ENCODE measurements at places on chromosomes 3 and 15.

GRCh38 chr3:60920519-60920918 is 330.7 kb downstream of the FHIT start:
- no peaks in the 10 kb centered on the region for H3K4me1 ChIP-seq
- no peak for DNase-seq
- no peaks in the 10 kb centered on the region for H3K27me3 ChIP-seq
- H3K36me3 ChIP-seq: no peaks in the 10 kb centered on the region
- no peak overlapping the region for H3K27ac ChIP-seq

GRCh38 chr3:141360888-141361598 is 7.3 kb upstream of the ZBTB38 start:
- peaks cover 20% of the 10 kb centered on the region for H3K27me3 ChIP-seq
- DNase-seq: no peak
- no peak overlapping the region for H3K27ac ChIP-seq
- H3K4me1 ChIP-seq: peaks cover 8% of the 10 kb centered on the region
- H3K36me3 ChIP-seq: no peaks in the 10 kb centered on the region

GRCh38 chr15:34628577-34629152 is 45.2 kb upstream of the GOLGA8B start:
- H3K36me3 ChIP-seq: no peaks in the 10 kb centered on the region
- H3K27me3 ChIP-seq: peaks cover 8% of the 10 kb centered on the region

- DNase-seq: no peak
- H3K4me1 ChIP-seq: peaks cover 70% of the 10 kb centered on the region
- H3K36me3 ChIP-seq: peaks cover 66% of the 10 kb centered on the region
- peak overlapping the region; percentile 79 for H3K27ac ChIP-seq
Measured at GRCh38 chr15:90592131-90592881, 62.6 kb downstream of the CRTC3 start.

DNA sequence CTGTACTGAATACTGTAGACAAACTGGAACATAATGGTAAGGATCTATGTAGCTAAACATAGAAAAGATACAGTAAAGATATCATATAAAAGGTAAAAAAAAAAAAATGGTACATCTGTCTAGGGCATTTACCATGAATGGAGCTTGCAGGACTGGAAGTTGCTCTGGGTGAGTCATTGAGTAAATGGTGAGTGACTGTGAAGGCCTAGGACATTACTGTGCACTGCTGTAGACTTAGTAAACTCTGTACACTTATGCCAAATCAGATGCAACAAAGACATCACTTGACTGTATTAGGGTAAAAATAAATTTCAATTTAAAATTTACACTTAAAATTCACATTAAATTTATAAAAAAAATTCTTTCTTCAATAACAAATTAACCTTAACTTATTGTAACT is 281.3 kb upstream of the LMCD1 start:
- H3K27ac ChIP-seq: no peak overlapping the region
- no peak overlapping the region for H3K4me3 ChIP-seq
- no peak for DNase-seq

GRCh38 chr3:34947834-34948233 is 691.5 kb upstream of the ARPP21 start:
- H3K27me3 ChIP-seq: no peaks in the 10 kb centered on the region
- no peak for DNase-seq
- no peaks in the 10 kb centered on the region for H3K4me1 ChIP-seq
- no peaks in the 10 kb centered on the region for H3K36me3 ChIP-seq
- no peak overlapping the region for H3K27ac ChIP-seq

- H3K36me3 ChIP-seq: peaks cover 71% of the 10 kb centered on the region
- no peak for DNase-seq
- no peaks in the 10 kb centered on the region for H3K27me3 ChIP-seq
Measured at GRCh38 chr3:197242784-197243432, 55.5 kb downstream of the DLG1 start.

DNA sequence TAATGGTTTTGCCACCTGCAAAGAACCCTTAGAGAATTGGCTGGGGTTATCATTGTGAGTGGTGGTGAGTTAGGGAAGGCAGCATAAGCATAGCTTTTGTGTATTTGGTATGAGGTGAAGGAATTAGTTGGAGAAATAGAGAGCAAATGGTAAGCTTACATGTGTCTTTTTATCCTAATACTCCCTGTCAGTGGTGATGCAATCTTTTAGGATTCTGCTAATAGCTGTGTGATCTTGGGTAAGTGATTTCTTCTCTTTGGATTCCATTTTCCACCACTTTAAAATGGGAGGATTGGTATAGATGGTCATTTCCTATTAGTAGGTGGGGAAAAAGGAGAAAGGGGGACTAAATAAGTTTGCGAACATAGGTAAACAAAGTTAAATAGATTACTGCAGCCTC is 30.9 kb downstream of the PIAS1 start:
- no peak for DNase-seq
- H3K36me3 ChIP-seq: peaks cover 6% of the 10 kb centered on the region
- peaks cover 4% of the 10 kb centered on the region for H3K4me1 ChIP-seq
- H3K27ac ChIP-seq: no peak overlapping the region

GRCh38 chr15:52787123-52787503 is 3.0 kb downstream of the ONECUT1 start:
- H3K27ac ChIP-seq: peak overlapping the region; percentile 28
- no peak overlapping the region for H3K4me3 ChIP-seq
- H3K27me3 ChIP-seq: peaks cover 95% of the 10 kb centered on the region
- H3K36me3 ChIP-seq: no peaks in the 10 kb centered on the region
- peaks cover 28% of the 10 kb centered on the region for H3K4me1 ChIP-seq
- DNase-seq: no peak

DNA sequence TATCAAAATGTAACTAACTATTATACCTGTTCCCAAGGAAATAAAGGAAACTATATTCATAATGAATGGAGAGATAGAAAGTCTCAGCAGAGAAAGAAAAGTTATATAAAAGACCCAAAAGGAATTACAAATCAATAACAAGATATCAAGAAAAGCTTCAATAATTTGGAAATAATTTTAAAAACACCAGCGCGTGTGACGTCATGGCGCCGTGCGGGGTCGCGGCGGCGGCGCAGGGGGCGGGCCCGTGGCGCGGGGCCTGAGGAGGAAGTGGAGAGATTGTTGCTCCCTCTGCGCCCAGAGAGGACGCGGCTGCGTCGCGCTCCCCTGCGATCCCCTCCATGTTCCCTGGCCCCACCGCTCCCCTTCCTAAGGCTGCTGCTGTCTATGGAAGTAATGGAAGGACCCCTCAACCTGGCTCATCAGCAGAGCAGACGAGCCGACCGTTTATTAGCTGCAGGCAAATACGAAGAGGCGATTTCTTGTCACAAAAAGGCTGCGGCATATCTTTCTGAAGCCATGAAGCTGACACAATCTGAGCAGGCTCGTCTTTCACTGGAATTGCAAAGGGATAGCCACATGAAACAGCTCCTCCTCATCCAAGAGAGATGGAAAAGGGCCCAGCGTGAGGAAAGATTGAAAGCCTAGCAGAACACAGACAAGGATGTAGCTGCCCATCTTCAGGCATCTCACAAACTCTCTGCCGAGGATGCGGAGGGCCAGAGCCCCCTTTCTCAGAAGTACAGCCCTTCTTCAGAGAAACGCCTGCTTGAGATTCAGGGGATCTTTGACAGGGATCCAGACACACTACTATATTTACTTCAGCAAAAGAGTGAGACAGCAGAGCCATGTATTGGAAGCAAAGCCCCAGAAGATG is 4.1 kb downstream of the XCR1 start:
- H3K36me3 ChIP-seq: no peaks in the 10 kb centered on the region
- no peak for DNase-seq
- peaks cover 49% of the 10 kb centered on the region for H3K27me3 ChIP-seq
- H3K4me3 ChIP-seq: no peak overlapping the region

DNA sequence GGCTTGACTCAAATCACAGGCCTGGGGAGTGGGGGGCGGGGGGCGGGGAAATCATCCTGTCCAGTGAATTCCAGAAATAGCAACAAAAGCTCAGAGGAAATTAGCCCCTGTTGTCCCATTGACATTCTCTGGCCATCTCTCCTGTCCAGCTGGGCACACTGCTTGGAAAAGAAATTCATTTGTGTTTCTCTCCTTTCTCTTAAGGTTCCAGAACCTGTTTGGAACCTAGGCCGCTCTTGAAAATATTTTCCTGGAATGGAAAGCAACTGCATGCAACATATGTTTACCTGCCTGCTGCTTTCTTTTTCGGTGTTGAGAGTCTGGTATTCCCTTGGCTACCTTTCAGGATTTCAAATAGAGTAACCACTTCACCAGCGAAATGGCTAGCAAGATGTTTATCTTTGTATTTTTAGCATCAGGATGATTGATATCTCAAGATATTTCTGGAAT is 169.0 kb downstream of the GHSR start:
- no peak overlapping the region for H3K27ac ChIP-seq
- no peak for DNase-seq
- no peaks in the 10 kb centered on the region for H3K4me1 ChIP-seq
- no peaks in the 10 kb centered on the region for H3K36me3 ChIP-seq
- H3K27me3 ChIP-seq: no peaks in the 10 kb centered on the region

DNA sequence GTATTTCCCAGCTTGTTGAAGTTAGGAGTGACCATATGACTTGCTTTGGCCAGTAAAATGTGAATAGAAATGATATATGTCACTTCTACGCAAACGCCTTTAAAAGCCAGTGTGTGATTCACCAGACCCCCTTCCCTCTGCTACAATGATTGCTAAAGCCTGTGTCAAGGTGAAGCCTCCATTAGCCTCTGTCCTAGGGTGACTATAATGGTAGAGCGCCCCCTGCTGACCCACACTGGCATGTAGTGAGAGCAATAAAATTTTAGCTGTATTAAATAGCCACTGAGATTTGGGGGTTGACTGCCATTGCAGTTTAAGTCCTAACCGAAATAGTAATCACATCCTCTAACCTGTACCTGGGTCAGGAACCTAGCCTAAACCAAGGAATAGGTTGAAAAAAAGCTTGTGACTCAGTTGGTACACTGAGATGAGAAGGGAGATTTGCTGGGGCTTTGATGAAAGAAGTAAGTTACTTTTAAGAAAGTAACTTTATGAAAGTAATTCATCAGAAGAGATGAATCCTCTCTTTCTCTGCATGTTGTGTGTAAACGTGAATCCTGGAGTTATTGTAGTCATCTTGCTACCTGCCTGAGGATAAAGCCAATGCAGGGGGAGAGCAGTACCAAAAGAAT is 52.6 kb downstream of the GTF2E1 start:
- H3K4me3 ChIP-seq: no peak overlapping the region
- H3K36me3 ChIP-seq: no peaks in the 10 kb centered on the region
- DNase-seq: peak; percentile 90
- H3K27ac ChIP-seq: no peak overlapping the region
- H3K4me1 ChIP-seq: no peaks in the 10 kb centered on the region

GRCh38 chr3:188421836-188422540 is 268.0 kb downstream of the LPP start:
- peaks cover 16% of the 10 kb centered on the region for H3K4me1 ChIP-seq
- H3K36me3 ChIP-seq: peaks cover 28% of the 10 kb centered on the region
- H3K4me3 ChIP-seq: no peak overlapping the region
- no peak overlapping the region for H3K27ac ChIP-seq
- H3K27me3 ChIP-seq: no peaks in the 10 kb centered on the region
- no peak for DNase-seq

DNA sequence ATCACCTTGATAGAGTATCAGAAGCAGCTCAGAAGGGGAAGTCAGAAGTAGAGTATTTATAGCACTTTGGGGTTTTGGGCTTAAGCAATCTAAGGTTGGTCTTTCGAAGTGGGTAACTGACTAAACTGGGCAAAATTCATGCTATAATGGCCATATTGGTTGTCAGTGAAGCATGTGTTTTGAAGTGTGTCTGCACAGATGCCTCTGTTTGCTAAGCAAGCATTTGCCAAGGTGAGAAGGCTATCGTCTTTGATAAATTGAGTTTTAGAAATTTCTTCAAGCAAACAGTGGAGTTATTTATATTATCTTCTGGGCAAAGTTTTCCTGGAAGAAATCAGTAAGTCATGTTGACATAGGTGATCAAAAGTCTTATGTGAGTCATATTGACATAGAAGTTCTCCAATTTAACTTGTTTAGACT is 412.8 kb upstream of the TGFBR2 start:
- H3K4me1 ChIP-seq: no peaks in the 10 kb centered on the region
- H3K36me3 ChIP-seq: no peaks in the 10 kb centered on the region
- peaks cover 2% of the 10 kb centered on the region for H3K27me3 ChIP-seq
- no peak for DNase-seq

DNA sequence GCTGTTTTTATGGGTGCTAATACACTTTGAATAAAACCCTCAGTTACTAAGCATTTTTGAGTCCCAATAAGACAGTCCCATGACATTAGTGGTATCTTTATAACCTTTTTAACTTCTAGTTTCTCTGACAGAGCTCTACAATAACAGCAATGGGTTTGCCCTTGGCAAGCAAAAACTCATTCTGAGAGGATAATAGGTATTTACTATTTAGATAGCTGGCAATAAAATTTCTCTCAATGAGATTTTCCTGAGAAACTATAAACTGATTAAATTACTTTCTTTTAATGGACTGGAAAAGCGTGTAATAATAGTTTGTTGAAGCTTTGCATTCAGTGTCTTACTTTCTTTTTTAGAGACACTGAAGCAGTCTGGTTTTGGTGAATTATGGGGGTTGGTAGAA is 168.0 kb upstream of the MLF1 start:
- DNase-seq: no peak
- no peaks in the 10 kb centered on the region for H3K36me3 ChIP-seq
- H3K4me3 ChIP-seq: no peak overlapping the region
- H3K4me1 ChIP-seq: no peaks in the 10 kb centered on the region

- H3K36me3 ChIP-seq: peaks cover 52% of the 10 kb centered on the region
- peaks cover 64% of the 10 kb centered on the region for H3K4me1 ChIP-seq
- H3K27ac ChIP-seq: peak within 1 kb of the TSS; percentile 96
Measured at GRCh38 chr3:67654099-67654843, at the start of gene SUCLG2. Gene SUCLG2, minus strand, starts transcription at chr3:67654612. Its CDS starts 26 bp downstream, at chr3:67654586.

GRCh38 chr15:100627789-100628395 is 25.5 kb downstream of the ASB7 start:
- H3K4me3 ChIP-seq: no peak overlapping the region
- peaks cover 6% of the 10 kb centered on the region for H3K4me1 ChIP-seq
- peaks cover 45% of the 10 kb centered on the region for H3K36me3 ChIP-seq
- no peak overlapping the region for H3K27ac ChIP-seq

- H3K27ac ChIP-seq: peak overlapping the region; percentile 99
- peak overlapping the region; percentile 99 for H3K4me3 ChIP-seq
- no peak for DNase-seq
- H3K27me3 ChIP-seq: no peaks in the 10 kb centered on the region
- H3K36me3 ChIP-seq: peaks cover 26% of the 10 kb centered on the region
Measured at GRCh38 chr3:112560307-112560706, 1.5 kb downstream of the ATG3 start.

- no peak for DNase-seq
- no peak overlapping the region for H3K27ac ChIP-seq
- no peaks in the 10 kb centered on the region for H3K27me3 ChIP-seq
- no peaks in the 10 kb centered on the region for H3K4me1 ChIP-seq
- no peaks in the 10 kb centered on the region for H3K36me3 ChIP-seq
Measured at GRCh38 chr3:114400371-114400770, 106.5 kb downstream of the TIGIT start.

GRCh38 chr3:99662838-99663570 is 24.6 kb downstream of the COL8A1 start:
- no peaks in the 10 kb centered on the region for H3K36me3 ChIP-seq
- H3K27ac ChIP-seq: no peak overlapping the region
- DNase-seq: no peak
- H3K4me3 ChIP-seq: no peak overlapping the region
- H3K27me3 ChIP-seq: no peaks in the 10 kb centered on the region

GRCh38 chr15:84773716-84774115 is 25.3 kb downstream of the ZNF592 start:
- no peak overlapping the region for H3K4me3 ChIP-seq
- no peak overlapping the region for H3K27ac ChIP-seq
- H3K36me3 ChIP-seq: peaks cover 42% of the 10 kb centered on the region
- H3K27me3 ChIP-seq: no peaks in the 10 kb centered on the region
